ENCODE measurements at places on chromosomes 6 and 20. TPM values are rescaled to one million over a fixed set of nuclear protein-coding genes. Genes with fewer than 3 reads are reported as not detected.

- H3K27me3 ChIP-seq, result no peaks in the 10 kb centered on the region
- H3K27ac ChIP-seq, result no peak overlapping the region
- H3K4me1 ChIP-seq, result no peaks in the 10 kb centered on the region
- H3K4me3 ChIP-seq, result no peak overlapping the region
- H3K36me3 ChIP-seq, result no peaks in the 10 kb centered on the region
These were observed 60.6 kb upstream of the MDGA1 start for GRCh38 chr6:37758234-37758633.

- H3K27ac ChIP-seq, result no peak overlapping the region
- H3K4me1 ChIP-seq, result no peaks in the 10 kb centered on the region
- H3K27me3 ChIP-seq, result no peaks in the 10 kb centered on the region
- H3K4me3 ChIP-seq, result no peak overlapping the region
- no peaks in the 10 kb centered on the region for H3K36me3 ChIP-seq
- DNase-seq, result no peak
These were observed 241.6 kb upstream of the RUNX2 start for GRCh38 chr6:45086360-45087084.

- no peak overlapping the region for H3K27ac ChIP-seq
- peaks cover 1% of the 10 kb centered on the region for H3K4me1 ChIP-seq
- no peaks in the 10 kb centered on the region for H3K27me3 ChIP-seq
- H3K4me3 ChIP-seq, result no peak overlapping the region
- no peaks in the 10 kb centered on the region for H3K36me3 ChIP-seq
- DNase-seq, result no peak
These were observed 52.2 kb downstream of the TOP1 start for GRCh38 chr20:41080866-41081265.

EFCAB8 gene
- total RNA-seq, result not detected

DNA sequence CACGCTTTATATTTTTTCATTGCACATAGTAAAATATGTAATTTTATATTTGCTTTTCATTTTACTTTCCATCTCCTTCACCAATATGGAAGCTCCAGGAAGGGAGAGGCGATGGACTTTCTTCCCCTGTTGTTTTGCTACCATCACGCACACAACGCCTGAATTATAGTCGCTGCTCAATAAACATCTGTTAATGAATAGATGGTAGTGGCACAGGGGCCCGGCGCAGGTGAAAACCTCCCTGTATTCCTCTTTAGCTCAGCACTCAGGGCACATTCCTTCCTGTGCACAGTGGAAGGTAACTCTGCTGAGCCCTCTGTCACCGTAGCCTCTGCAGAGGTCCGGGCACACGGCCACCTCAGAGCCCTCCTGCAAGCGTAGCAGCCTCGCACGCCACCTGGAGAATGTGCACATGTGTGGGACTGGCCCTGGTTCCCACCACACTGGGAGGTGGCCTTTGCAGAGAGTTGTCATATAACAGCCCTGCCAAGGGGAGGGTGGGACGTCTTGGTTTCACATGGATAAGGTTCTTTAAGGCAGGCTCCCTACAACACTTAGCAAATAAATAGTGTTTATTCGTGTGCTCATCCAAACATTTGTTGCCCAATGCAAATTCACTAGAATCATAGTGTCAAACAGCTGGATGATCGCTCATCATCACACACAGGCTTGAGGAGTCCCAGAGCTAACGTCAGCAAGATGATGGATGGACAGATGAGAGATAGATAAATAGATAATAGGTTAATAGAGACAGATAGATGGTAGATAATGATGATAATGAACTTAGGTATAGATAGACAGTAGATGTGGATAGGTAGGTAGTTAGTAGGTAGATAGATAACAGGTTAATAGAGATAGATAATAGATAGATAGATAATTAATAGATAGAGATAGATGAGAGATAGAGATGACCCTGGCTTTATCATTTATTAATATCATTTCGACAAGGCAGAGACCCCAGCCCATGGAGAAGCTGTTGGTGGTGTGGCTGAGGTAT lies 32.3 kb upstream of the AFDN start:
- H3K27ac ChIP-seq, result no peak overlapping the region
- H3K36me3 ChIP-seq, result no peaks in the 10 kb centered on the region
- H3K4me3 ChIP-seq, result no peak overlapping the region

DEFB132 gene
- total RNA-seq, result not detected

PRIM2 gene
- 11.6 TPM for total RNA-seq

TNF gene
- not detected for total RNA-seq

- H3K4me1 ChIP-seq, result no peaks in the 10 kb centered on the region
- H3K27me3 ChIP-seq, result no peaks in the 10 kb centered on the region
- no peak overlapping the region for H3K4me3 ChIP-seq
- DNase-seq, result no peak
- no peaks in the 10 kb centered on the region for H3K36me3 ChIP-seq
These were observed 211.4 kb downstream of the ARHGAP18 start for GRCh38 chr6:129498541-129498940.

GRCh38 chr6:167856999-167857660 lies 30.4 kb downstream of the AFDN start:
- no peaks in the 10 kb centered on the region for H3K36me3 ChIP-seq
- DNase-seq, result no peak
- no peak overlapping the region for H3K27ac ChIP-seq
- no peak overlapping the region for H3K4me3 ChIP-seq
- peaks cover 8% of the 10 kb centered on the region for H3K4me1 ChIP-seq
- no peaks in the 10 kb centered on the region for H3K27me3 ChIP-seq

- no peak for DNase-seq
- no peaks in the 10 kb centered on the region for H3K36me3 ChIP-seq
- no peak overlapping the region for H3K27ac ChIP-seq
- H3K27me3 ChIP-seq, result no peaks in the 10 kb centered on the region
These were observed 160.5 kb upstream of the LAMP5 start for GRCh38 chr20:9353916-9354276.

C20orf202 gene
- total RNA-seq, result not detected

GRCh38 chr6:147979966-147980365 lies 362.7 kb upstream of the SASH1 start:
- H3K4me3 ChIP-seq, result no peak overlapping the region
- no peaks in the 10 kb centered on the region for H3K4me1 ChIP-seq
